Left forelimb (tissue), 1 donor: ENCODE measurements at places on chromosomes 2 and 18.
A peak's percentile ranks its signal among the peaks of the same experiment; 100 is the strongest.

- no peak for DNase-seq
Measured at GRCh38 chr2:159186462-159186861, 100.0 kb downstream of the WDSUB1 start.

DNA sequence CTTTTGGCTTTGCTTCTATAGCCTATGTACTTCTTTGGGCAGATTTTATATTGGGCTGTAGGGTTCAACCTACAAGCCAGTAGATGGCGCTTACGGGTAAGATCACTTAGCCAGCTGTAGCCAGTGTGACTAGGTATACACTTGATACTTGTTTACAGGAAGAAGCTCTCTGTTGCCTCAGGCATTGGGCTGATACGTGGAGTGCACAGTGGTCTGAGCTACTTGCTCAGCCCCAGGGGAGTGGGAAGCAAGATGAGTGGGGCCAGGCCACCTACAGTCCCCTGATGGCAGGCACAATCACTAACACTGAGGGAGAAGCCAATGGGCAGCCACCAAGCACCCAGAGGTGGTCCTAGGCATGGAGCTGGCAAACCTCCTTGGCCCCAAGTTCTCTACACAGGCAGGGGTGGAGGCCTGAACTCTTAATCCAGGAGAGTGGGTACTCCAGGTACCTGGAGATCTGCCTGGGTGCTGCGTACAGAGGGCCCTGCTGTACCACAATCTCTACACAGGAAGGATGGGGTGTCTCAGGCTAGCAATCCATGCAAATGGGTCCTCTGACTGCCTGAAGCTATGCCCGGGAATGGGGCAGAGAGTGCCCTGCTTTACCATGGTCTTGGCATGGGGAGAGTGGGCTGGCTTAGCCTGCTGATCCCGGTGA, 122.2 kb downstream of the NCOA1 start:
- DNase-seq, result no peak

- DNase-seq, result peak; percentile 44
Measured at GRCh38 chr2:42902939-42903709, 110.7 kb upstream of the HAAO start.

DNA sequence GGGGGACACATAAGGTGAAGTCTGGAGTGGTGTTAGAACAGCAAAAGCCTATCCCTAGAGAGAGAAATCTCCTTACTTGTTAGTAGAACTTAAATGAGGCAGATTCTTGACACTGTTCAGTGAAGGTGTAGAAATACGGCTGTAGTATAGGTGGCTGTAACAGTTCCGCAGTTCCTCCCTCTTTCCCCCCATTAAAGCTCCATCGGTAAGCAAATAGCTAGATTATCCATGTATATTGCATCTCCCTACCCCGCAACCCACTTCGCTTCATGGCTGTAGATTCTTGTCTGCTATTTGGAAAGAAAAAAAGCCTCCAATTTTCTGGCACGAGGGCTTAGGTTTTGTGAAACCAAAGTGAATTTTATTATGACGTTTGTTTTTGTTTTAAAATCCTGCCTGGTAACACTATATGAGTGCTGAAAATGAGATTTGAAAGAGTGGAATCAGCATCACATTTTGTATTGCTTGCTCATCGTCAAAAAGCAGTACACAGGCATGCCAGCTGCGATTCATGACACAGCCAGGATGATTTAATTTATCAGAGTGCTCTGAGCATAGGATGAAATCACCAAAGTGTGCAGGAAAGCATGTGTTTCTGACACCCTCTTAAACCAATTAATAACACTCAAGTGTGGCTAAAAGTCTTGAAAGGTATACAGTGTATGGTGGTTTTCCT, 1.4 kb downstream of the FAM171B start:
- no peak for DNase-seq

- DNase-seq, result no peak
Measured at GRCh38 chr2:85656468-85656867, 11.5 kb downstream of the SFTPB start.

DNA sequence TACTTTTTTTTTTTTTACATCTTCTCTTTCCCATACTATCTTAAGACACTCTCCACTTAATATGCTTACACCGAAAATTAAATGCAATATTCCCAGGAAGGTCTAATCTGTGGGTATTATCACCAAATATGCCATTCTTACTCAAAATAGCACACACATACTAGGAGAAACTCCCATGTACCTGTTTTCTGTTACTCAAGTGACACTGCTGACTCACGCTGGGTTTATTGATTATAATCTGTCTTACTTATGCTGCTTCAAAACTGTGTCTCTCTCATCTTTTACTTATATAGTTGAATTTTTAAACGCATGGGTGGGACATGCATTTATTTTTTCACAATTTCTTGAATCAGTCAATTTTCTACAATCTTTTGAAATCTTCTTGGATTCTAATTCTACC, 29.9 kb downstream of the MRPL19 start:
- DNase-seq, result no peak

DNA sequence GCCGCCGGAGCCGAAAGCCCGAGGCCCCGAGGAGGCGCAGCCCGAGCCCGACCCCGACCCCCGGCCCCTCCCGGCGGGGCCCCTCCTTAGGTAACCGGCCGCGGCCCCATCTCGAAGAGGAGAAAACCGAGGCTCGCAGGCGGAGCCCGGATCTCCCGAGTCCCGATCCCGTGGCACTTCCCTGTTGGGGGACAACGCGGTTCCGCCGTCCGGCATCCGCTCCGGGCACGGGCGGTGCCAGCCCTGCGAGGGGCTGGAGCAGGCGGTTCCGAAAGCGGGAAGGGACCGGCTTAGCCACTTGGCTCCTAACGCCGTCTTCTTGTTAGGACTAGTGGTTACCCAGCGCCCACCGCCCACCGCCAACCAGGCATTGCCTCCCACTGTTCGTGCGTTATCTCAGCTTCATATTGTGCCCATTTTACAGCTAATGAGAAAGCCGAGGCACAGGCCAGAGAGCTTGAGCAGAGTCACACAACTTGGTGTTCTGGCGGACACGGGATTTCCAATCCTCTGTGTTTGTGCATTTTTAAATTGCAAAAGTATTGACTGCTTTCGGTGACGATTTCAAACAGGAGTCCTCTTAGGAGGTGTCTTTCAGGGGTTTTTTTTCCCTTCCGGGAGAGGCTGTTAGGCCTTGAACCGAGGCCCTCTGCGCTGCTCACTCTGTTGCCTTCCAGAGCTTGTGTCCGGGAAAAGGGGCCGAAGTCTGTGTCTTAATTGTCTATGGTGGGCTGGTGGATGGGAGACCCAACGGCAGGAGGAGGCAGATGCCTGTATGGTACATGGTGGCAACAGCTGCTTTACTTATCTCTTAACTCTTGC, 562 bp downstream of the CENPA start:
- DNase-seq, result no peak

GRCh38 chr18:75824661-75825060, 397.2 kb upstream of the SMIM21 start:
- no peak for DNase-seq

DNA sequence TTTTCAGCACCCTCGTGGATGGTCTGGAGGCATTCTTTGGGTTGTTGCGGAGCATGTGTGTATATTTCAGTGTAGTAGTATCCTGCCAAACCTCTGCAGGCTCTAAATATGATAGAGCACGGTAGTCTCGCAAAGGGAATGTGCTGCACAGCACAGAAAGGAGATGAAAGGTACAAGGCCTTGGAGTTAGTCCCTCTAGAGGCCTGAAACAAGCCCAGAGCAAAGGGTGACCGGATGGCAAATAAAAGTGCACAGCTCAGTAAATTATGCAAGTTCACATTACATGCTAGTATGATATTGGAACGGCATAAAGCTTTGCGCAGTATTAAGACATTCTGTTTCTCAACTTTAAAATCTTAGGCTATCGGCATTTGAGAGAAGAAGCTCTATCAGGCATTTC, 294.5 kb upstream of the REV1 start:
- DNase-seq, result no peak

GRCh38 chr18:40216856-40217255, 1738.2 kb upstream of the PIK3C3 start:
- DNase-seq, result no peak

DNA sequence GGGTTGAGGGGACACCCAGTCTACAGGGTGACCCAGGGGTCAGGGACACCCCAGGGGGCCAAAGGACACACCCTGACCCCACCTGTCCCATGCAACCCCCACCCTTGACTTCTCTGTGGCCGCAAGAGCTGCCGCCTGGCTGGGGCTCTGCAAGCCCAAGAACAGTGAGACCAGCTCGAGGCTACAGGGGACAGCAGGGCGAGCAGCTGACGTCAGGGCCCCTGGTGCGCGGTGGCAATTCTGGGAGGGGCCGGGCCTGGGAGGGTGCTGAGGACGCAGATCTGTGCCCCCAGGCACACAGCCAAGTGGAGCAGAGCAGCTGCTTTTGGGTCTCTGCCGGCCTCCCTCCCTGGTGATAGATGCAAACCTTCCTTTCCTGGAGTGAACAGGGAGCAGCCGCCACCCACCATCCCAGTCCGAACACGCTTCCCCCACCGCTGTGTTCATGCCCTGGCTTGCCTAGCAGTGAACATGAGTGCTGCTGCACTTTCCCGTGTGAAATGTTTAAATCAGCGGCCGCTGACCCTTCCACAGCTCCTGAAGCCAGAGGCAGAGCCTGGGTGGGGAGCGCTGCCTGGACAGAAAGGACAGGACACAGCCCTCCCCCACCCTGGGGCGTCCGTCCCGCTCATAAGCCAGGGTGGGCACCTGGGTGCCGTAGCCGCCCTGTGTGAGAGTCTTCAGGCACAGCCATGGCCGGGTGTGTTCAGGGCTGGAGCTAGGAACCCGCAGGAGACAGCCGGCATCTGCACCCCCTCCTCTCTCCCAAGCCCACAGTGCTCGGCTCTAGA, 46.9 kb downstream of the SLC66A2 start:
- peak; percentile 66 for DNase-seq

DNA sequence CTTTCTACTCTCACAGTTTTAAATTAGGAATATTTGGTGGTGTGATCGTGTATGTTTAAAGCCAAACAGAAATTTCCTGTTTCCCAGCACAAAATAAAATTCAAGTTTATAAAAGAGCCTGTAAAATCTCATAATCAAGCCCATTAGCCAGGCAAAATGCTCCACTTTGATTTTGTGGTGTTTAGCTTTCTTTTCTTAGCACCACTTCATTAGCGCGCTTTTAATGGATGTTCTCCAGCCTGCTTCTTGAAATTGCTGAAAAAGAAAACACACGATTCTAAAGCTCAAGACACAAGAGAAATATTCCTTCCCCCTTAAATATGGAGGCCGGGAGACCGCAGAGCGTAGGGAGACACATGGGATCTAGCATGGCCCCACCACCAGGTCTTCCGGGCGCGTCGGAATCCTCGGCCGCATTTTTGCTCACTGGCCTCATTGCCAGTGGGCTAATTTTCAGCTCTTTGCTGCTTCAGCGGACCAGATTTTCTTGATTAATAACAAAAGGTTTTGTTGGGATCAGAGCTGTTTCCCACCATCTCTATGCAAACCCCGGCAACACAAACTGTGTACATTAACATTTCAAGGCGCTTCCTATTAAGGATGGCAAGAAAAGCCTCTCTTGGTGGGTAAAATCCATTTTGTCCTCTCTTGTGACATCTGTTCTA, 40.4 kb upstream of the ID2 start:
- no peak for DNase-seq

DNA sequence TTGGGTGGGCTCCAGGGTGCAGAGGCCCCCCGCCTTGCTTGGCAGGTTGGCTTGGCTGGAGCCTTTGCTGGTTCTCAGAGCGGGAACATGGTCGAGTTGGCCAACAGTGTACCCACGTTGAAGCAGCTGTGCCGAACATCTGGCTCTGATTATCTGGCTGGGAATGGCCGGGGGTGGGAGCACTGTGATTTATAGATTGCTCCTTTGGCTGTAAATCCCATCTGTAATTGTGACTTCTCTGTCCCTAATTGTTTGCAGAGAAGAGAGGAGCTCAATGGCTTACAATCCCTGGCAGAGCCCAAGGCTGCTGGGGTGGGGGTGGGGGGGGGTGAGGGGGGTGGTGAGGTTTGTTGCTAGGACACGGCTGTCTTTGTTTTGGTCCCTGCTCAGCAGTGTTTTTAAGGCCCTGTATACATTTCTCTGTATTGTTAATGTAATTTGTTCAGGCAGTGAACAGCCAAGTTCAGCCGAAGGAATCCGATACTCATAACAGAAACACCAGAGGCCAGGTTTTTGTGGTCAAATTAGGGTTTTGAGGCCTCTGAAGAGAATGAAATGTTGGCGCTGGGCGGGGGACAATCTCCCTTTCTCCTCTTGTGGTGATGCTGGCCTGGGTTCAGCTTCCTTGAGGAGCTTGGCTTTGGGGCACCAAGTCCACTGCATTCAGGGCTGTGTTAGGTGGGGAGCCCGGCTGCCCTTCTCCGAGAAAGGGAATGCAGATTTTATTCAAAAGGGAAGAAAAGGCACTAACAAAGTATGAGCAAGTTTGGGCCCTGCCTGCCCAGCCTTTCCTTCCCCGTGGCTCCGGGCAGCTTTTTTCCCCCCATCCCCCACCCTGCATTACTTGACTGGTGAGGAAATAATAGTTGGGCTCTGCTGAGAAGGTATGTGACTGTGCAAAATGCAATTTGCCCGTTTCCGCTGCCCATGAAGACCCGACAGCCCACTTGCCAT, 82.5 kb downstream of the TCF7L1 start:
- peak; percentile 91 for DNase-seq

DNA sequence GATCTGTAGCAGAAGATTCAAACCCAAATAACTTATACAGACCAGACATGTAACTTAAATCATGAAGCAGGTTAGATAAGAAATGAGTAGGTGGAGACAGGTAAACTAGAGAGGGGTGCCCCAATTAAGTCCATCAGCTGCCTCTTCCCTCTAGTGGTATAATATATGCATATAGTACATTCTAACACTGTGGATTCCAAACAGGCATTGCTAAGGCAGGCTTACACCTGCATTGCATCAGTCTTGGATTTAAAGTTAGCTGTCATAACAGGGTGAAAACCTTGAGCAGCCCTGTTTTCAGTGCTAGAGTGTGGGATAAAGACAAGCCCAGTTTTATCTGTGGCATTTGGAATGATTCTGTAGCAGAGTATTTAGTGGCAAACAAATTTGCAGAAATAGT, 63.4 kb downstream of the NYAP2 start:
- DNase-seq, result no peak

DNA sequence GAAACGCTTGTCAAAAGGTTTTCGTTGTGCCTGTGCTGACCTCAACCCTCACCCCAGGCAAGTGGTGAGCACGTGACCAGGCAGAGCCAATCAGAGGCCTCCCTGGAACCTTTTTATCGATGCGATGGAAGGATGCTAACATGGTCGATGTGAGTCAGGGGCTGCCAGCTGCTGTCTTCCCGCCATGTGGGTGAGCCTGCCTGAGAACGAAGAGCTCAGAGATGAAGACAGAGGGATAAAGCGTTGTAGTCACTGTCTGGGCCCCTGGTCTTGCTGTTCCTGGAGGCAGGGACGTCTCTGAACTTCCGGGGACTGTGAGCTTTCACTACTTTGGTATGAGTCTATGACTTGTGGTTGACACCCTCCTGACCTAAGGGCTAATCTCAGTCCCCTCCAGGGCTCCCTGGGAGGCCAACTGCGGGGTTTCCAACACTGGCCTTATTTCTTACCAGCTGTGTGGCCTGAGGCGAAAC, 18.6 kb downstream of the DNMT3A start:
- no peak for DNase-seq

DNA sequence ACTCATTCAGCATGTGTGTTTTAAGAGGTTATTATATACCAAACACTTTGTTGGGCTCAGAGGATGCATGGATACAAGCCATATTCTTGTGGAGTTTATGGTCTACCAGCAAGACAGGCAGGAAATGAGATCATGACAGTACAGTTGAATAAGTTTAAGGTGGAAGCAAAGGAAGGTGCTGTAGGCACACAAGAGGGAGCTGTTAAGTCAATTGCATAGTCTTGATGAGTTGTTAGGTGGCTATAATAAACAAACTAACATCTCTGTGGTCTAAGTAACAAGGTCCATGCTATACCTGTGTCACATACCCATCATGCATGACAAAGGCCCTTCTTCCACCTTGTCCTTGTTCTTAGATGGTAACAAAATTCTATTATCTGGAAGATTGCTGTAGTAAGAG, 538.3 kb downstream of the CNTNAP5 start:
- DNase-seq, result no peak
